Eye (tissue), 1 donor: ENCODE measurements at places on chromosomes 11 and 22.

GRCh38 chr11:13721760-13722159 lies 53.3 kb downstream of the FAR1 start:
- no peak for DNase-seq

DNA sequence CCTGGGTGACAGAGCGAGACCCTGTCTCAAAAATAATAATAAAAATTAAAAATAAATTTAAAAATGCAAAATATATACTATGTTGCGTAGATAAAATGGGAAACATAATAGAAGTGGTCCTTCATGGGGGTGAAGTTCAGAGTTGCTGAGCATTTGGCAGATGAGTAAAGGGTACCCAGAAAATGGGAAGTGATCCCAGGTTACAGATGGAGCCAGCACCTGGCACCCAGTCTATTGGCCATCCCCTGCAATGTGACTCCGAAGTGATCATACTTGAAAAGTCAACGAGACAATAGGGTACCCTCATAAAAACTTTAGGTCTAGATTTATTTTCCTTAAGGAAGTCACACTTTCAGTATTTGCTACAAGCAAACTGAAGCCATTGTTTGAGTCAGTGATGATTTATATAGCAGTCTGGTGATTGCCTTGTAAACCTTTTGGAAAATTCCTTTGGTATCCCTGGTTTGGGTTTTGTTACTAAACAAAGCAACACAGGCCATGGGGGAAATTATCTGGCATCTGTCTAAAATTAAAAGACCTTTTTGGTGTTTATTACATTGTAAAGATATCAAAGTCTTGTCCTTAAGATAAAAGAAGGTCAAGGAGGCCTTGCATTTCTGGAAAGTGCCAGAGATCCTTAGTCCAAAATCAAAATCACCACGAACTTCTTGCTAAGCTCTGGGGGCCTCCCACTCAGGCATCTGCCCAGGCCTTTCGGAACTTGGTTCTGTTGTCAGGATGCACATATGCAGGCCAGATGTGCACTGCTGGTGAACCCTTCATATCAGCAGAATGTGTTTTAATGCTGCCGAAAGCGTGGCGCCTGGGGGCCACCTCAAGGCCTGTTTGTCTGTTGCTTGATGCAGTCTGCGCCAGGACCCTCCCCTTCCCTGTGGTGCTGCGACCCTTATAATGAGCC lies 4.3 kb downstream of the SMARCB1 start:
- DNase-seq, result peak; percentile 70

- peak; percentile 77 for DNase-seq
Measured at GRCh38 chr11:107593951-107594350, 3.0 kb downstream of the ELMOD1 start.

- DNase-seq, result no peak
Measured at GRCh38 chr11:86782742-86783141, 17.6 kb upstream of the PRSS23 start.

DNA sequence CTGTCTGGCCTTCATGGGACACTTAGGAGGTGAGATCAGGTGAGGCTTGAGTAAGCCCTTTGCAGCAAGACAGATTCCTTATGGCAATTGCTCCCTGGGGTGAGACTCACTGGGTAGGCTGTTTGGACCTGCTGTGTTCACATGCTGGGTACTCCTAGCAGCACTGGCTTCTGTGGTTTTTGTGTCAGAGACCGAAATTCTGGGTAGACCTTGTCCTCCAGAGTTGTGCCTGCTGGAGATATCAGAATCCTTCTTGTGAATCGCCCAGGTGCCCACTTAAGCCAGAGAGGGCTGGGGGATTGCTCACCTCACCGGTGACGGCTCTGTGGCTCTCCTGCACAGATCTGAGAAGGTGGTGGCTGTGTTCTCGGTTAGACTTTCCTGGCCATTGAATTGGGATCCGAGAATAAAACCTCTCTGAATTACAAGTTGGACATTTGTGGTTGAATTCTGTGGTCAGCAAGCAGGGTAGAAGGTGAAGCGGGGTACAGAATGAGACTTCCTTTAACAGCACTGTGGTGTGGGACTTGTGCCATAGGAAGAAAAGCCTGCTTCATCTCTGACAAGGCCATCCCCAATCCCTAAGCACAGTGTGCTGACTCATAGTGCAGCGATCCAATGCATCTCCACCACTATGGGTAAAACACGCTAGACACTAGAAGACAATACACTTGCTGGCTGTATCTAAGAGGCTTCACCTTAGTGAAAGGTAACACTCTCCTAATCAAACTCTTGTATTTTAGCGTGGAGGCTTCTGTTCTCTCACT lies 52.5 kb upstream of the TTC12 start:
- DNase-seq, result no peak

DNA sequence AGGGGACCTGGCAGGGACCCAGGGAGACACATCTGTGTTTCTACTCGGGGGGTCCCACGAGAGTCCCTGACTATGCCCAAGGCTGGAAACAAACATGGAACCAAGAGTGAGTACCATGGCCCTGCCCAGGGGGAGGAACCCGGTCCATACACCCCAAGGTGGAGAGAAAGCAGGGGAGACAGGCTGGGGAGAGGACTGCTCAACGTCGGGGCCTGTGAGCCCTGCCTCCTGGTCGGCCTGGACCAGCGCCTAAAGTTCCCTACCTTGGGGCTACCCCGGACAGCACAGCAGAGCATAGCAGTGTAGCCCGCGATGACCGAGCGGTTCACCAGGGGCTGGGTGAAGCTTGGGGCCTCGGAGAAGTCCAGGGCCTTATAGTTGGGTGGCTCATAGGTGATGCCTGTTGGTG lies 20.2 kb downstream of the MYBPC3 start:
- no peak for DNase-seq

DNA sequence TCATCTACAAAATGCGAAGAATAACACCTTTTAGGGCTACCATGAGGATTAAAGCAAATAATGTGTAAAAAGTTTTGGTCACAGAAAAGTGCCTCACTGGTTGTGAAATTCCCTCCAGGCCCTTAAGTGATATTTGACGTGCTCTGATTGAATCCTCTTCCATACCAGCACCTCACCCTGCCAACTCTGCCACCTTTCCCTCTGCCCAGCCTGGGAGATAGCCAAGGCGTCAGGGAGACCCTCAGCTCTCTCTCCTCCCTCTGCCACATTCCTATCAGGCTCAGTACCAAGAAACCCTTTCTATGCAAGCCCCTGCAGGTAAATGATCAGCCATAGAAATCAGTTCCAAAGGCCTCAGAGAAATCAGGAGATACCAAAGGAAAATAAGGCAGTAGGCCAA lies 21.4 kb downstream of the PLEKHA7 start:
- no peak for DNase-seq

DNA sequence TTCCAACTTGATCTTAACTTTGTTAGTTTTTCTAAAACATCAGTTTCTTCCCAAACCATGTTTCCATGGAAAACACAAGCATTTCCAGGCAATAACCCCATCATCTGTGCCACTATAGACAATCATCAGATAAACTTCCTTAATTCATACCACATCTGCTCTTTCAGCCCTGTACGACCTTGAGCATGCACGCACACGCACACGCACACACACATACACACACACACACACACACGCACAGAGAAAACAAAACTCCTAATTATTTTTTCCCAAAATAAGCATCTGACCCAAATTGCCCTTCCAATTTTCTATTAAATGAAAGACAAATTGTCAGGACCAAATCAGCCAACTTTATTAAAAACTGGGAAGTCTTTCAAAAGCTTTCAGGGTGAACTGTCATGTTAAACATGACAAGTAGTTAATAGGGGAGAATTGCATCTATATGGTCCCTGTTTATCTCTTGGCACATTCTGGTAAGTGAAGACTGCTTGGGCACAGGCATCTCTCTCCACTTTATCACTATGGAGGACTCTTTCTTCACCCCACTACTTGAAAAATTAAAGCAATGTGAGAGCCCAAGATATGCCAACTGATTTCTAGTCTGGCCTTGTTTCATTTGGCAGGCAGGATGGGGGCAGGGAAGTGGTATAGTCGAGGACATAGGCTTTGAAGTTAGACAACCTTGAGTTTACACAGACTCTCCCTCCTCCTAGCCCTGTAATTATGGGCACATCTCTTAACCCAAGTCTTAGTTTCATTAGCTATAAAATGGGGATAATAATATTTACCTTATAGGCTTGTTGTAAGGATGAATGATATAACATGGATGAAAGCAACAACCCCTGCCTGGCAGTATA lies 15.1 kb downstream of the ADM start:
- DNase-seq, result no peak

- DNase-seq, result peak; percentile 61
Measured at GRCh38 chr11:36313750-36314433, 17.8 kb downstream of the PRR5L start.

DNA sequence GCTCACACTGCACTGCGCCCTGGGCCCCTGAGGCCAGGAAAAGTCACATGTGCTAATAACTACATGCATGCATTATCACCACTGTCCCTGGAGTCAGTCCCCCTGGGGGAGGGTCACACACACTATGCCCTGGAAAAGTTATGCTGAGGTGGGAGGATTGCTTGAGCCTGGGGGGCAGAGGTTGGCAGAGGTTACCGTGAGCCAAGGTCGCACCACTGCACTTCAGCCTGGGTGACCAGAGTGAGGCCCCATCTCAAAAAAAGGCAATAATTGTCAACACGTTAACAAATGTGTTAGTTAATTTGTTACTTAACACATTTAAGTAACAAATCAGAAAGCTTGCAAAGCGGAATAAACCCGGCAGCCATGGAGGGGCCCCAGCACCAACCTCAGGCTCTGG lies 13.3 kb upstream of the SEC14L6 start:
- no peak for DNase-seq

DNA sequence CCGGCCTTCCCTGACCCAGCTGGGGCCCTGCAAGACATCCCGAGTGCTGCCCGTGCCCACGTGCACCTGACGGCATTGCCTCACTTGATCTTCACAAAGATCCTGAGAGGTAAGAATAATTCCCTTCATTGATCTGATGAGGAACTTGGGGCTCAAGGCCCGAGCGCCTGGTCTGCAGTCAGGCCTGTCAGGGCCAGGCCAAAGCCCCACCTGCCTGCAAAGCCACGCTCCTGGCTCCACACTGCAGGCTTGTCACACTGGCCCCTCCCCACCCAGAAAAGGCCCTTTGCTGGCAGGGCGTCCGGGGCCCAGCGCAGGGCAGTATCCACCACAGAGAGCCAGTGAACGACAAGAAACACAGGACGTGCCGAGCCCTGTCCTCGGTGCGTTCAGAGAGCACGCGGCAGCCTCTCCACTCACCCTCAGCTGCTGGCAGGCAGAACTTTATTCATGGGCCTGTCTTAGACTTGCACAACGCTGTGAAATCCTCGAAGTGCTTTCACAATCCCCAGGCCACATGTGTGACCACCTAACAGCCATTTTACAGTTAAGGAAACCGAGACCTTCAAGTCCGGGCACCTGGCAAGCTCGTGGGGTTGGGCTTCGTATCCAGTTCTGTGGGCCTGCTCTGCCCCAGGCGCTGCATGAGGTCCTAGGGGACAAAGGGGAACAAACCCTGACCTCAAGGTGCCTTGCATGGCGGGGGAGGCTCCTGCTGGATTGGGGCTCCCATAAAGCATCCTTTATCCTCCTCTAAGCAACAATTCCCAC lies 14.8 kb downstream of the KIAA0930 start:
- no peak for DNase-seq

GRCh38 chr11:42837994-42838393 lies 473.8 kb upstream of the API5 start:
- no peak for DNase-seq

GRCh38 chr22:47260551-47260950 lies 498.1 kb downstream of the TBC1D22A start:
- DNase-seq, result no peak

GRCh38 chr11:3675971-3676370 lies 4.8 kb upstream of the CHRNA10 start:
- no peak for DNase-seq

DNA sequence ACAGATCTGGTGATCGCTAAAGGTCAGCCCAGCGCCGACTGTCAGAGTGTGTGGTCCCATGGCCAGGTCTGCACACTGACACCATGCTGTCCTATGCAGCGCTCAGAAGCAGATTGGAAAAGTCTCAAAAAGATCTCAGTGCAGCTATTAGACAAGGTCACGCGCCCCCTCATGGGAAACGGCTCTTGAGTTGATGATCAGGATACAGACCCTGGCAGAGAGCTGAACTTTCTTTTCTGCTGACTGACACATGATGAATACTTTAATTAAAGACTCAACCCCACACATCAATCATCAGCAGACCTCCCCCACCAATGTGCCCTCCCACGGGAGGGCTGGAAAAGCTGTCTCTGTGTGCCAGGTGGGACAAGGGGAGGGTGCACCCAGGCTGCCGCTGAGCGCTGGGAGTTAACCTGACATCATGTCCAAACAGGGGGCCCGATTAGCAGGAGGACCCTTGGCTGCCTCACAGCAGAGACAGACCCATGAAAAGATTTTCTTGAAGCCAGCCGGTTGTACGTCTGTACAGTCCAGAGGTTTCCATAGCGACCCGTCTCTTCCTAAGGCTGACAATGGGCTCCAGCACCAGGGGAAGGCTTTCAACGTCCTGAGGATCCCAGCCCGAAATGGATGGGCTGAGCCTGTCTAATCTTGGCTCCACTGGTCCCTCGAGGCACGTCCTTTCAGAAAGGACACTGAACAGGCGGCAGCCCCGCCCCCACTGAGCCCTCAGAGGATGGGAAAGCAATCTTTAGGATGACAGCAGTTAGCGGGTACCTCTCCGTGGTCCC lies 26.9 kb downstream of the RASD2 start:
- DNase-seq, result peak; percentile 56

- no peak for DNase-seq
Measured at GRCh38 chr11:70595452-70595851, 197.1 kb downstream of the CTTN start.

GRCh38 chr11:1458340-1459218 lies 28.0 kb downstream of the MOB2 start:
- DNase-seq, result peak; percentile 63

GRCh38 chr22:47446331-47446730 lies 683.9 kb downstream of the TBC1D22A start:
- DNase-seq, result no peak

DNA sequence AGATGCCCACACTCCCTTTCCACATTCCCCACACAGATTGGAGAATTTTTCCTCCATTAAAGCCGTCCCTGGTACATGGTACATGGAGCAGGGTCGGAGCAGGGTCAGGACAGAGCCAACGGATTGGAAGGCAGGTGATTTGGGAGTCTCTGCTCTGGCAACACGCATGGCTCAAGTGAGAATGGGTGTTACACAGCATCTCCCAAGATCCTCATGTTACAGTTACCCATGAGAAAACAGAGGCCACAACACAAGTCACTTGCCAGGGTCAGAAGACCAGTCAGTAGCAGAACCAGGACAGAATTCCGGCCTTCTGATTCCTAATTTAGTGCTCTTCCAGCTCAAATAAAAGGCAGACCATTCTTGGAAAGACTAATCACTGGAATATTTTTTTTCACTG lies 7.7 kb upstream of the F2 start:
- DNase-seq, result no peak

DNA sequence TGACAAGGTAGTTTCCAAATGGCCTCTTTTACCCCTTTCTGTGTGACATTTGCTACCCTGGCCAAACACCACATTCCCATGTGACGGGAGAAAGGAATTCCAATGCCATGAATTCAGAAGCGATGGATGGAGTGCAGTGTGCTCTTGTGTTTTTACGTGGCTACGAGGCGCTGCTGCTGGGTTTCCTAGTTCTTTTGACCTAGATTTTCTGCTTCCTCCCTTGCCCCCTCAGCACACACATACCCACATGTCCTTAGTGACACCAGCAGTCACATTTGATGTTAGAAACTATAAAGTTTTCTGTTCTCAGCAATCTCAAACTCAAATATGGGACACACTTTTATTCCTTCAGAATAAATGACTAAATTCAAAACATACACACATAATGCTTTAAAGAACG lies 7.8 kb upstream of the TMA7B start:
- no peak for DNase-seq
